H9 (cell line): ENCODE measurements at places on chromosomes 4 and X. TPM values are rescaled to one million over a fixed set of nuclear protein-coding genes. Genes with fewer than 3 reads are reported as not detected.

KLB gene
- total RNA-seq = 0.07 TPM in 2 replicates

DNA sequence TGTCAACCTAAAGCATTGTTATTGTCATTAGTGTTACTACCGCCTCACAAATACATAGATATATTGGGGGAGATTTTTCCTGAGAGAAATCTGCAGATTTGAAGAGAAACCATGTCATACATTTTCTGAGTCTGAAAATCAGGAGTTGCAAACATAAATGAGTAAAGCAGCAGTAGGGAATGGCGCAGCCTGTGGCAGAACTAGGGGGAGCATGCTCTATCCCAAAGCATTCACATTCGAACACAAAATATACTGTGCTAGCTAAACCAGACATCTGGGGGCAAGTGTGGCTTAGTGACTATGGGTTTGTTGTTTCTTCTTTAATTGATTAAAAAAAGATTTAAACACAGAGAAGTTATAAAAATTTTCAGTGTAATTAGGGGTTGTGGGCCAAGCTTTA, 83.2 kb downstream of the CPE start:
- H3K4me3 ChIP-seq = no peak overlapping the region
- H3K4me1 ChIP-seq = no peaks in the 10 kb centered on the region; the same call in 1 of the 2 replicates
- H3K36me3 ChIP-seq = no peaks in the 10 kb centered on the region
- no peaks in the 10 kb centered on the region for H3K27me3 ChIP-seq
- no peak overlapping the region for H3K27ac ChIP-seq
- DNase-seq = no peak

- no peaks in the 10 kb centered on the region for H3K4me1 ChIP-seq
- no peak for DNase-seq
- H3K36me3 ChIP-seq = peaks cover 2% of the 10 kb centered on the region; the same call in 1 of the 2 replicates
- no peak overlapping the region for H3K4me3 ChIP-seq
- no peak overlapping the region for H3K27ac ChIP-seq
Observed at GRCh38 chrX:122666601-122667000, 517.5 kb upstream of the GRIA3 start.

ARSJ gene
- total RNA-seq = 0.57 and 1.1 TPM in 2 replicates

GPR143 gene
- 7.1 and 7.9 TPM in 2 replicates for total RNA-seq

DNA sequence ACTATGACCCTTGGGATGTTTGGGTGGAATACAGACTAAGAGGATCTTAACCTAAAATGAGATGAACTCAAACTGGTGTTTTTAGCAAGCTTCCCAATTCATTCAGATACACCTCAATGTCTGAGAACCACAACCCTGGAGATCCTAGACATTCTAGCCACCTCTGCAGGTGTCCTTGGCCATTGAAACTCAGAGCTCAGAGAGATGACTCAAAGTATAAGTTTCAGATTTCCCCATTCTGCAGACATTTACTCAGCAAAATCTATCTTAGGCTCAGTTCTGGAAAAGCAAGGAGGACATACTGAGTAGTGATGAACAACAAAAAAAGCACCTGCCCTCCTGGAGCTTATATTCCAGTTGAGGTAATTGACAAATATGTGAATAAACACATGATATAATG, 47.8 kb downstream of the COMMD8 start:
- DNase-seq = no peak
- H3K36me3 ChIP-seq = peaks cover 3% of the 10 kb centered on the region; the same call in 1 of the 3 replicates
- H3K4me1 ChIP-seq = peaks cover 4% of the 10 kb centered on the region; the same call in 1 of the 2 replicates
- no peak overlapping the region for H3K4me3 ChIP-seq
- no peak overlapping the region for H3K27ac ChIP-seq

DNA sequence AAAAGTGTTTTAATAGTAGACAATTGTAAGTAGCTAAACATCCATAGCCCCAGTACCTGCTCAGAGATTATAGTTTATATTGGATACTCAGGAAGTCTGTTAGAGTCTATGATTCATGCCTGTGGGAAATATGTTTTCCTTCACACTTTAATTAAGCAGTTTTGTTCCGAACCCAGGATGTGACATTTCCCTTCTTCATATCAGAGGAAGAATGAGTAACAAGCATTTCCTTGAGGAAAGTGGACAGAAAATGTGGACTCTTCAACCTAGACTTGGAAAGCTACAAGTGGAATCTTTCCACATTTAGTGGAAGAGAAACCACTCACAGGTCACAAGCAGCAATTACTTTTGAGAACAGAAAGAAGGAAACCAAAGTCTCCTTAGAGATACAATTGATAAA, 419.4 kb downstream of the C4orf33 start:
- no peaks in the 10 kb centered on the region for H3K36me3 ChIP-seq
- H3K27ac ChIP-seq = no peak overlapping the region
- no peak for DNase-seq
- H3K27me3 ChIP-seq = no peaks in the 10 kb centered on the region

GRCh38 chrX:16258882-16259281, 91.6 kb downstream of the MAGEB17 start:
- H3K36me3 ChIP-seq = peaks cover 11% of the 10 kb centered on the region
- H3K27ac ChIP-seq = no peak overlapping the region
- no peak for DNase-seq
